LoVo (cell line): ENCODE measurements at places on chromosomes 5 and 9.
A peak's percentile ranks its signal among the peaks of the same experiment; 100 is the strongest.

DNA sequence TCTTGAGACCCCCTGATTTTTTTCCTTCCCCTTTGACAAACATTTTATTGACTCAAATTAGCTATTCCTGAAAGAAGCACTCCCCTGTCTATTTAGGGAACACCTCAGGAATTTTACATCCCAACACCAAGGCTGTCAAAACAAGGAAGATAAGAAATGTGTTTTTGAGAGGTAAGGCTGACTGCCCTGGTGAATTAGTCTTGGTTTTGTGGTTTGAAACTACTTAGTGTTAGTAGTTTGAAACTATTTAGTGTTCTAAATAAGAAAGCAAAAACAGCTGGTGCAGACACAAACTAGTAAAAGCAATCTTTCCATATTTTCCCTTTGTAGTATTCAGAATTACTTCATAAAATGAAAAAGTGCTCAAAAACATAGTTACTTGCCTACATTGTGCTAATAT is 120.7 kb downstream of the PCSK1 start:
- DNase-seq: no peak

DNA sequence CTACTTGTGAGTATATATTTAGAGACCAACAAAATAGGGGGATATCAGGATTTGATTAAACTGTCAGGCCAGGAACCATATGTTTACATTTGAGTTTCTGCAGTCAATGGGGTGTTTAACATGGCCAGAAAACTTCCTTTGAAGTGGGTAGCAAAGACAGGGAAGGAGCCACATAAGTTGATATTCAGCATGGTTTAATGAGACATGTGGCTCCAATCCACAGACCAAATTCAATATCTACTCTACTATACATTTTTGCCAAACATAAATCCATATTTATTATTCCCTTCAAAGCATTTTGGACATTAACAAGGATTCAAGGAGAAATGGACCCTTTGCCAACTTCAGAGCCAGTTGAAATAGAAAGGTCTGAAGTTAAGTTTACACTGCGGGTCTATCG is 99.8 kb downstream of the TAF11L14 start:
- DNase-seq: no peak

- no peak for DNase-seq
Observed at GRCh38 chr9:5799314-5799713, 33.6 kb downstream of the ERMP1 start.

DNA sequence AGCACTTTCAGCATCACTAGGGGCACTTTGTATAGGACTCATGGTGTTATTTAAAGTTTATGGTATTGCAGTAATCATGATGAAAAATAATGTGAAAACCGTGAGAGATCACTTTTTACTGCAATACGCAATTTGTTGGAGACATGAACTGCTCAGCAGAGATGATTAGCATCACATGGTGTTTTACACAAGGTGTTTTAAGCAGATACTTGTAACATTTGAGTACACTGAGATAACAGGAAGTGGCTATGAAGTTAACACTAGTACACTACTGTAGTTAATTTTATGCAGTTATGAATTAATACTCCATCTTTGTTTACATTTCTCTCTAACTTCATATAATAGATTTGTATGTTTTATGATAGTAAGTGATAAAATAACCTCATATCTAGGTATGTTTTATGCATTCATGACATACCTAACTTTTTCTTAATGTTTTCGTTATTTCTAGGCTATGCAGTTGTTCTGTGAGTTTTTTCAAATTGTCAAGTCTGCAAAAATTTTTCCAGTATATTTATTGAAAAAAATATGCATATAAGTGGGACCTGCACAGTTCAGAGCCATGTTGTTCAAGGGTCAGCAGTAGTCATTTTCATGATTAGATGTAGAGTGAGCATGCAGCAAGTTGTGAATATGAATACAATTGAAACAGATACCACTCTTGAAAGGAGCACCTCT is 13.0 kb downstream of the SUB1 start:
- DNase-seq: no peak

DNA sequence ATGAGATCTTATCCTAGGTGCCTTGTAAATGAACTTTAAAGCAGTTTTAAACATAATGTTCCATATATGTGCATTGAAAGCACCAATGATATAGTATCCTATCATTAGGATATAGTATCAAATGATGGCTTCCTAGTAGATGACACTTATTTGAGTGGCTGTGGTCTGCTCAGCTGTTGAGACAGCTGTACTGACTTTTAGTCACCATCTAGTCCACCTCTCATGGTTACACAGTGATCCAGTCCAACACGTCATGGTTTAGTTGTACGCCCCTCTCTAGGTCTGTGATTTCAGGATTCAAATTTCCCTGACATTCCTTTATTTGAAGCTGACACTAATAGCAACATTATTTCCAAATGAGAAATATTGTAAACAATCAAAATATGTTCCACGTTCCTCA is 127.3 kb upstream of the TUT7 start:
- DNase-seq: no peak

DNA sequence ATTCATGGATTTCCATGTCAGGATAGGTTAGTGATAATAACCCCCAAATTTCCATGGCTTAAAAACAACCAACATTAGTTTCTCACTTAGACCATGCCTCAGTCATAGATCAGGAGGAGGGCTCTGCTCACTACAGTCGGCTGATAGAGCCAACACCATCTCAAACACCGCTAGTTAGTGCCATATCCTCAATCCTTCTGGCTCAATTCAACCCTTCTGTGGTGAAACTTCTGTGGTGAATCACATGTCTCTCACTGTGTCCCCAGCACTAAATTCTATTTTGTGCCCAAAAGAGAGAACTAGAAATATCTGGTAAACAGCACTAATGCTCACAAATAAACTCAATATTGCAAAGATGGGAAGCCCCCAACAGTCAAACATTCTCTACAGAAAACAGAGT is 21.1 kb downstream of the ECPAS start:
- DNase-seq: no peak

DNA sequence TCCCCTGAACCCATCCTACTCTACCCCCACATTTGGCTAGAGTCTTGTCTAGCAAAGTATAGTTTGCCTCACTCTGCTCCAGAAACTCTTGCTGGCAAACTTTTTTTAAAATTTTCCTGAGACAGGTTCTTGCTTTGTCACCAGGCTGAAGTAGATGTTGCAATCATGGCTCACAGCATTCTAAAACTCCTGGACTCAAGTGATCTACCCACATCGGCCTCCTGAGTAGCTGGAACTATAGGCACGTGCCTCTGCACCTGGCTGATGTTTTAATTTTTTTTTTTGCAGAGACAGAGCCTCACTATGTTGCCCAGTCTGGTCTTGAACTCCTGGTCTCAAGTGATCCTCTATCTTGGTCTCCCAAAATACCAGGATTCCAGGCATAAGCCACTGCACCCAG is 175.8 kb upstream of the FBXL17 start:
- DNase-seq: no peak

DNA sequence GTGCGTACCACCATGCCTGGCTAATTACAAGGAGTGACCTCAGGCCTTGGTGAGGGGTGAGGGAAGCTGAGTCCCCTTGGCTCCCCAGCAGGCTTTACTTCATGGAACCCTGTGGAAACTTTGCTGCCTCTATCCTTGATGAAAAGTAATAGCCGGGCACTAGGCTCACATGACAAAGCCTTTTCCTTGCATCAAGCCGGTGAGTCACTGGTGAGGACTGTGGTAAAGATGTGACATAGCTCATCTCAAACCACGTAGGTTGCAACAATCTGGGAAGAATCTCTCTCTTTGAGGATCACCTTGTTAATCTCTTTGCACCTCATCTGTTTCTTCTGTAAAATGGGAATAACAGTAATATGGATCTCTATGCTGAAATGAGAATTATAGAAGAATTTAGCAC is 116.3 kb upstream of the SLC25A48 start:
- DNase-seq: peak; percentile 54
